ENCODE measurements at places on chromosomes 2 and 18.

DNA sequence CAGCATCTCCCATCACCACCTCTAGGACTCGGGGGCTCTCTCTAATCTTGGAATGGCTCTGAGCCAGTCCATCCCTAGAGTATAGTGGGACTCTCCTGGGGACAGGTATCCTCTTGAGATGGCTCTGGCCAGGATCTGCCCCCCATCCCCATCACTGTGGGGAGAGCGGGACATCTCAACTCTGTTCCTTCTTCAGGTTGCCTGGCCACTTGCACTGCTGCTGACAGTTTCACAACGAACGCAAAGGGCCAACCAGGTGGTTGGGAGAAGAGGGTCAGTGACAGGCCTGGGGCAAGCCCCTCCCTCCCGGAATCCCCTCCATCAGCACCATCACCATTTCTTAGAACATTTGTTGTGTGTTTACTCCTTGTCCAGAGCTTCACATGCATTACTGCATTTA lies 62.6 kb downstream of the CIB4 start:
- peak; percentile 7 for DNase-seq

DNA sequence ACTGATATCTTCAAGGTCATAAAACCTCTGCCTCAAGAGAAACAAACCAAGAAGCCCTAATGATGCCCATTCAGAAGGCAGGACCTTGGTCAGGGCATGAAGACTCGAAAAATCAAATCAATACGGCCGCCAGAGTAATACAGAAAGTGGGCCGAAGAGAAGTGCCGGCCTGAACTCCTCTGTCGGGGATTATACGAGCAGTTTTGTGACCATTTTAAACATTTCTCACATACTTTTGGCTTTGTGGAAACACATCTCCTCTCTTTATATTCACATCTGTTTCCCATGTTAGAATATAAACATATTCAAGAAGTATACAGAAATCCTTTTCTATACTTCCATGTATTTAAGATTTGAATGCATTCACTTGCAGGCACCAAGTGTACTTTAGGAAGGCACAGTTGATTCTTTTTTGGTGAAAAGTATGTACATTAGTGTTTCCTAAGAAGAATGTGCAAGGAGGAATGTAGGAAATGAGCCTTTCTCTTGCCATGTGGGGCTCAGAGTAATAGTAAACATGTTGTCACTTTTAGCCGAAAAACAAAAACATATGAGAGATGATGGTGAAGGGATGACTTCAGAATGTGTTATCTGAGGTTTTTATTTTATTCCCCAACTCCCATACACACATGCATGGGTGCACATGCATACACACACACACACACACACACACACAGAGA lies 707.9 kb upstream of the ID2 start:
- DNase-seq = no peak

- peak; percentile 85 for DNase-seq
These were observed 7.4 kb upstream of the B3GNT7 start for GRCh38 chr2:231387904-231388724.

DNA sequence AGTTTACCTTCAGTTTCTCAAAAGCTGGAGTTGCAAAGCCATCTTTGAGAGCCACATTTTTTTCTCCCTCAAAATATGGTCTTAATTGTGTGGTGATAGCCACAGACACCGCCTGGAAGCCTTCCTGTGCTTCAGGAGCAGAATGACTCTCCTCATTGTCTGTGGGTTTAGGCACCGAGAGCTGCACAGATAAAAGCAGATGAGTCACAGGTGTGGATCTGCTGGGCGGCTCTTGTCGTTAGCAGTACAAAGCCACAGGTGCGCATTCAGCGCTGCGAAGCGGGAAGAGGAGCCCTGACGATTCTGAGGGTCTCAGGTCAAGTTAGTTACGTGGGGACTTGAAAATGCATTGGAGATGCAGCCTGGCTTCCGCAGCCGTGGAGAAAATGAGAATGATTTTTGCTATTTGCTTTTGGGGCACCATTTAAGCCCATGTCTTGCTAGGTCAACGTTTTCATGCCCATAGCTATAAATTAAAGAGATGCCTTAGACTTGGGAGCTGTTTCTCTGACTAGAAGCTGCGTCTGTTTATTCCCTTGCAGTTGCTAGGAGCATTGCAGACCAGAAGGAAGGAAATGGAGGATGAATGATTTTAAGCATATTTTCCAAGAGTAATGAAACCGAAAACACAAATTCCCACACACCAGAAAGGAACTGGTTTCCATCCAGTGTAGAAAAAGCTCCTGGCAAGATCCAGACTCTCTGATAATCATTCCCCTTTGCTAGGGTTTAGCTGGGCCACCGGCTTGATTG lies 51.5 kb downstream of the KLHL29 start:
- DNase-seq = no peak

DNA sequence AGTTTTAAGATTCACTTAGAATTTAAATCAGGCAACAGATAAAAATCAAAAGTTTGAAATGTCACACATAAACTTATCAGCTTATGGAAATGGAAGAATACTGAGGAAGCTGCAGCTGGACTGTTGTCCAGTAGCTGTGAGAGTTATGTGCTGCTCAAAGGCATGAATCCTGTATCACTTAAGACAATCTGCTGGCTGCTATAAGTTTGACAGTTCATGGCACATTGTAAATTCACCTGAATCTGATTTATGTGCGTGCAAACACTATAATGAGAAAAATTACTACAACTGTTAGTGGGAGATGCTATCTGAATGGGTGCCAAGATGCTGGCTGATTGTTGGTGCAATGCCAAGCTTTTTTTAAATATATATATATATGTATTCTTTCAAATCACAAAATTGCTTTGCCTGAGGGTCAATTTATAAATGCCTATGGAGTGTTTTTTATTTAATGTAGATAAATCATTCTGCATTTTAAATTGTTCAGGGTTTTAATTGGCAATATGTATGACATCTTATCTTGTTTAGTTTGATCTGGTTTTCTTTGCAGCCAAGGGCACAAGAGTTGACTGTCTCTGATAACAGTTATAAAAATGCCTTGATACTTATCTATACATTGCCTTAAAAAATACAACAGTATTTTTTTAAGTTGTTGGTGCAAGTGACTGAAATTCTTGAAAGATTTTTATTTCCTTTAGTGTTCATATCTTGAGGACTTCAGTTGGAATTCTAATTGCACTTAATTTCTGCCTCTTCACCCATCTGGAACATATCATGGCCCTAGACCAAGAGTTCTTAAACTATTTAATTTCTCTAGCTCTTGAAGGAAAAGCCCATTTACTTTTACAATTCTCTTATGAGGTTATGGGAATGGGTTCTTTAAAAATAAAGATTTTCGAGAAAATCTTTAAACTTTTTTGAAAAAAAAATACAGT lies 48.7 kb downstream of the CAVIN2 start:
- DNase-seq = no peak

DNA sequence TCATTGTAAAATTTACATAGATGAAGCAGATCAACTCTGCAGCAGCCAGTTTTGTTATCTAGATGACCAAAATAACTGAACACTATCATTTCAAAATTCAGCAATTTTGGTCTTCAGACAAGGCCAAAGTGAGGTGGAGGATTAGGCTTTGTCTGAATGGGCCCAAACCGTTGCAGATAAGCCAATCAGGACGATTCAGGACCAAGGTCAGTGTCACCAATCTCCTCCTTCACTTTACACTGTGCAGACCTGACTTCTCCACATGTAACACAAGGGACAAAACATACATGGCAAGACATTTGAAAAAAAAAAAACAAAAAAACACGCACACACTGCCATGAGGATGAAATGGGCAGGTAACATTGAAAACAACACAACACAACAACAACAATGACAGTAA lies 211.2 kb downstream of the NAPG start:
- no peak for DNase-seq

DNA sequence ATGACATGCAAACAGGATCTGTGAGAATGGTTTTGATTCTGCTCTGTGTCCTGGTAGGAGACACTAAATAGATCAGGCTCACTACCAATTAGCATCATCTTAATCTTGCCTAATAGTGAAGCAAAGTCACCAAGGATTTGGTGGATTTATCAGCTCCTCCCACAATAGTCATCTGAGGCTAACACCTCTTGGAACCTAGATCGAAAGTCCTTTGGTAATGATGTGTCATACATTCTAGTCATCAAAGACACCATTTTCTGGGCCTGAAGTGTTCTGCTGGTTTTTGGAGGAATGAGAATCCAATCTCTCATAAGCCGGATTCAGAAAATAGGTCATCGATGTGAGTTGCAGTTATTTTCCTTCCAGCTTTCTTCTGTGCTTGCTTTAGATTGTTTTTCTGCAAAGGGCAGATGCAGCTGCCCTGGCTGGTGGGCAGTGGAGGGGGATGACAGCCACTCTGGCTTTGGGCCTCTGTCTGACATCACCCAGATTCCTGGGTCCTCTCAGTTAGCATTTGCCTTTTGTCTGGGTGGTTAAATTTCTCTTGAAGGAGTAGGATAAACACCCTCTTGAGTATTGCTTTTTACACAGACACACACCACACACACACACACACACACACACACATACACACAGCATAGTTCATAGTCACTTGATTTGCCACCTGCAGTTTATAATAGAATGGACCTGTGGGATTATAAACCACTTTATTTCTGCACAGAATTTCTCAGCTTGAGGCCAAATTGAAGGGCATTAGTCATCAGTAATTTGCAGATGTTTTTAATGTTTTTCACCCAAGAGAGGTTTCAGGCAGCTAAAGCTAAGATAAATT lies at the start of gene MYO3B:
Gene MYO3B, plus strand, starts transcription at position 198 of the 832 bp plus-strand sequence. Its CDS starts 141 bp downstream, at position 339.
- no peak for DNase-seq

GRCh38 chr2:218129458-218130135 lies 3.8 kb downstream of the CXCR2 start:
- DNase-seq = no peak

- DNase-seq = no peak
These were observed 91.7 kb downstream of the KLF7 start for GRCh38 chr2:207073801-207074678.

DNA sequence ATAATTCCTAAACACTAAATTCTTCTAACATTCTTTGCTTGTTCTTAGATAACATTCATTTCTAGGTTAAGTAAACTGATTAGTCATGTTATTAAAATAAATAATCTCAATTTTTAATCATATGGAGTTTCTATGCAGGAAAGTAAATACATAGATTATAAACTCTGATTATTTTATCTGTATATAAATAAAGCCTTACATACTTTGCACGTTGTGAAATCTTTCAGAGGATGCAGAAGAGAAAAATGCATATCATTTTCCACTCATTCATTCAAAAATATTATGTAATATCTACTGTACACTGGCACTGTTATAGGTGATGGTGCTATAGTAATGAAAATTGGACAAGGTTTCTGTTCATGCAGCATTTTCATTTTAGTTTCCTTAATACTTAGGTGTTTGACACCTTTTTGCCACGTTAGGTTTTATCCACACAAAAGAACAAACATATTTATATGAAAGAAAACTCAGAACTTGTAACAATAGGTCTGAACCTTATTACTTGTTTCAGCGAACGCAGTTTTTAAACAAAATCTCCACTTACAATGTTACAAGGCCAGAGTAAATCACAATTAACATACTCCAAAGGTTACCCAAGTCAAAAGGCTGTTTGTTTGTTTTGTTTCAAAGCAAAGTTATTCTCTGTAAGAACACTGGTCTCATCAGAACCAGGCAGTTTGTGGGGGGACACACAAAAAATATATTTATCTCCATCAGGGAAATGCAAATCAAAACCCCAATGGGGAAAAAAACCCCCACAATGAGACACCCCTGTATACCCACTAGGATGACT lies 27.4 kb downstream of the ADAM17 start:
- DNase-seq = no peak

GRCh38 chr2:160431441-160431840 lies 62.2 kb downstream of the RBMS1 start:
- DNase-seq = no peak

DNA sequence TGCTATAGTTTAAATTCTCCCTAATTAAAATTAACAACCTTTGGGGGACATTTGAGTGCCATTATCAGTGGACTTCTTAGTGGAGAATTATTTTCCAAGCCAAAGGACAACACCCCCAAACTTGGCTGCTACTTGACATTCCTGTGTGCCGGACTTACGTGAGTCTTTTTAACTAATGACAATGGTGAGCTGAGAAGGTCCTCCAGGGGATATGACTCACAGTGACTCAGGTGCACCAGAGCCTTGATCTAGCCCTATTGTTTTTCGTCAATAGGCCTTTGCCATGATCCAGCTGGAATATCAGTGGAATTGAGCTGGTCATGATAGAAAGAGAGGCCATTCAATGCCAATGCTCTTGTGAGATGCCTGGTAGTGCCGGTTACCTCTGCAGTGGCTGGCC lies 118.1 kb upstream of the CXCR4 start:
- no peak for DNase-seq

GRCh38 chr2:200399636-200400035 lies 93.1 kb downstream of the SPATS2L start:
- no peak for DNase-seq

- DNase-seq = no peak
These were observed 162.2 kb downstream of the BAZ2B start for GRCh38 chr2:159454185-159454584.

- no peak for DNase-seq
These were observed 11.3 kb upstream of the PPP3R1 start for GRCh38 chr2:68263632-68264031.

DNA sequence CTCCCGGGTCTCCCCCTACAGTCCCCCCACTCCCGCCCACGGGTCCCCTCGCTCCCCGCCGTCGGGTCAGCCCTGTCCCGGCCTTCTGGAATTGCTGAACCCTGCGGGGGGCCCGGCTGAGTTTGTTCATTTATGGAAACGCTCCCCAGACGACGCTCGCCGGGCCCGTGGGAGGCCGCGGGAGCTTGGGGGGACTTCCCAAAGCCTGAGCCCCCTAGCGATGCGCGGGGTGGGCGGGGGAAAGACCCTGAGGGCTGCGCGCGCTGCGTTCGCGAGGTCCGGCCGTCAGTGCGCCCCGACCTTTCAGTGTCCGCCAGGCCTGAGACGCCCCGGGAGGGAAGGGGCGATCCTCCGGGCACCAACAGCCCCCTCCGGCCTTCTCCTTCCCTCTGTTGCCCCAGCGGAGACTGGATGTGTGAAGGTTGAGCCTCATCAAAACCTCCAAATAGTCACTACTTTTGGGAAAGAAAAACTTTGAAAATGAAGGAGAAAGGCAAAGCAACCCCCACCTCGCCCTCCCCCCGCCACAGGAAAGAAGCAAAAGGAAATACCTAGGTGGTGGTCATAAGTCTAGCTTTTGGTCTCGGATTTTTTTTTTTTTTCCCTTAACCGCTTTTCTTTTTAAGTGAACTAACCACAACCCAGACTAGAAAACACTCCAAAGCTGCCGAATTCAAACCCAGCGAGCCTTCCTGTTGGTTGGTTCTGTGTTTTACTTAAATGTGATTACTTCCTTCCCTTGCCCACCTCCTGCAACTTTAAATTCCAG lies 509 bp upstream of the CYS1 start:
- peak; percentile 85 for DNase-seq

Measured in upper lobe of left lung (tissue), 6 donors.